ENCODE measurements at places on chromosomes 6 and 20. TPM values are rescaled to one million over a fixed set of nuclear protein-coding genes. Genes with fewer than 3 reads are reported as not detected.

ULBP1 gene
- polyA plus RNA-seq: not detected

ABHD16B gene
- polyA plus RNA-seq: not detected

RBPJL gene
- not detected for polyA plus RNA-seq

RIPPLY2 gene
- polyA plus RNA-seq: 54.9 TPM

MATN4 gene
- polyA plus RNA-seq: not detected

MAP3K4 gene
- 17.0 TPM for polyA plus RNA-seq

MAS1 gene
- polyA plus RNA-seq: not detected

SLPI gene
- not detected for polyA plus RNA-seq

BPIFB1 gene
- polyA plus RNA-seq: not detected

C6orf132 gene
- polyA plus RNA-seq: not detected

LAMA5 gene
- 0.79 TPM for polyA plus RNA-seq

SPTLC3 gene
- 0.46 TPM for polyA plus RNA-seq

ADAM33 gene
- polyA plus RNA-seq: not detected

LY6G6C gene
- not detected for polyA plus RNA-seq

PLCB1 gene
- 123 TPM for polyA plus RNA-seq

LY6G6D gene
- not detected for polyA plus RNA-seq

MRAP2 gene
- 2.6 TPM for polyA plus RNA-seq

DEFB124 gene
- polyA plus RNA-seq: not detected

LGSN gene
- polyA plus RNA-seq: 0.65 TPM

POPDC3 gene
- 13.5 TPM for polyA plus RNA-seq

TNFRSF6B gene
- not detected for polyA plus RNA-seq

ELOVL4 gene
- polyA plus RNA-seq: 101 TPM

BNIP5 gene
- not detected for polyA plus RNA-seq

TP53TG5 gene
- 3.8 TPM for polyA plus RNA-seq

HAO1 gene
- not detected for polyA plus RNA-seq

PRSS35 gene
- not detected for polyA plus RNA-seq

CLPSL2 gene
- 1.9 TPM for polyA plus RNA-seq

PI16 gene
- not detected for polyA plus RNA-seq

FAM83C gene
- not detected for polyA plus RNA-seq

DEF6 gene
- polyA plus RNA-seq: 0.66 TPM

TAGAP gene
- 0.39 TPM for polyA plus RNA-seq

KIF25 gene
- 13.7 TPM for polyA plus RNA-seq

FABP7 gene
- 164 TPM for polyA plus RNA-seq

KCNQ2 gene
- 8.7 TPM for polyA plus RNA-seq

ALDH5A1 gene
- polyA plus RNA-seq: 25.9 TPM

IL17A gene
- polyA plus RNA-seq: not detected

SLC29A1 gene
- 10.8 TPM for polyA plus RNA-seq

LYRM2 gene
- polyA plus RNA-seq: 136 TPM
